ENCODE measurements at places on chromosomes 2 and 18. TPM values are rescaled to one million over a fixed set of nuclear protein-coding genes. Genes with fewer than 3 reads are reported as not detected.

Gene FAP
- polyA plus RNA-seq, result not detected

Gene CRYGD
- not detected for polyA plus RNA-seq

Gene LBX2
- not detected for polyA plus RNA-seq

DNA sequence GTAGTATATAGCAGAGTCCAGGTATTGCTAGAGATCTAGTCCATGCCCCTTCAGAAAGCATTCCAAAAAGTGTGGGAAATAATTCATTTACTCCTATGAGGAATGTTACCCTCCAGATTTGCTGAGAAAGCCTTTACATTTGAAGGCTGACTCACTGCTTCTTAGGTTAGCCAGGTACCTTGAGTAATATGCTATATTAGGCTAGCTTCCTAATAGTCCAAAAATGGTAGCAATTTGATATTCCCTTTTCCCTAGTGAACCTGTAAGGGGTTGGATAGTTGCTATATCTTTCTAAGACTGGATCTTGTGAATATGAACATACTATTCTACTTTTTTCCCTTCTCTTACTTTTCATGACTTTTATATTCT lies 63.6 kb downstream of the SPOPL start:
- DNase-seq, result no peak

- peak; percentile 68 for DNase-seq
Observed at GRCh38 chr2:148876595-148877402, 1.8 kb downstream of the KIF5C start.

DNA sequence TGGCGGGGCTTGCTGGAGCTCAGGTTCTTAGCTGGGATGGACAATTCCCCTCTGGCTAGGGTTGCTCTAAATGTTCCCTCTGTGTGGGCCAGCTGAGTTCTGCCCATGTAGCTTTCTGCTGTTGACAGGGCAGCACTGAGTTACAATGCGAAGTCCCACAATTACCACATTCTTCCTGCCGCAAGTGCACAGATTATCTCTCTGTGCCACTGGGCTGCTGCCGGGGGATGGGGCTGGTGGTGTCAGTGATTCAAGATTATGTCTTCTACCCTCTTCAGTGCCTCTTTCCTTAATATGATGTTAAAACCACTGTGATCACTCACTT lies 708.1 kb downstream of the SLC4A3 start:
- no peak for DNase-seq

GRCh38 chr2:121547646-121548045 lies 17.0 kb downstream of the RNU4ATAC start:
- no peak for DNase-seq
